ENCODE measurements at places on chromosomes 7 and 10.
A peak's percentile ranks its signal among the peaks of the same experiment; 100 is the strongest.

DNA sequence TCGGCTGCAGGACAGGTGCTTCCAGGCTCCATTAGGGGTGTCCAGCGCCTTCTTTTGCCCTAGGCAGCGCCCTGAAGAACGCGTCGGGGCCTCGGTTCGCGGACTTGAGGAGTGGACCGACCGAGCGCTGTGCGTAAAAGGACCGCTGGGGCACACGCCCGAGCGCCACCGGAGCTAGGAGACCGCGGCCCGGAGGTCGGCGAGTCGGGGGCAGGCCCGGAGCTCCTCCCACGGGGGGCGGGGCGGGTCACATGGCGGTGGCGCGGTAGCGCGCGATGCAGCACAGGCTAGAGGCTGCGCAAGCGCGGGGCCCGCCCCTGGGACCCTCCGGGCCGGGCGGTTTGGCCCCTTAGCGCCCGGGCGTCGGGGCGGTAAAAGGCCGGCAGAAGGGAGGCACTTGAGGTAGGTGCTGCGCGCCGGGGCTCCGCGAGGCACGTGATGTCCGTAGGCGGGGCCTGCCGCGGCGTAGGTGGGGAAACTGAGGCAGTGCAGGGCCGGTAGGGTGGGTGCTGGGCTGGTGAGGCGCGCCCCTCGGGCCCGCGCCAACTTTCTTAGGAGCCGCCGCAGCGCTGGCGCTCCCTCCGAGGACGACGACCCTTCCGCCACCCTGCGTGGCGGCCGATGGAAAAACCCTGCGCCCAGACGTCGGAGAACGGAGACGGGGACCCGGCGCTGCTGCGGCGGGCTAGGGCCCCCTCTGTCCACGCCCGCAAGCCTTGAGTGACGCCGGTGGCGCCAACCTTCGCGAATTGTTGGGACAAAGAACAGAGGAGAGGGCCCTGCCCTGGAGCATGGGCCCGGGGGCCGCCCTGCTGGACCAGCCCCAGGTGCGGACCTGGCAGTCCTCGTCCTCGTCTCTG lies at the start of gene PRXL2A:
TSS of gene PRXL2A (plus strand) at position 310 of the 860 bp plus-strand sequence. CDS start 11,917 bp downstream, outside the sequence.
- DNase-seq = peak; percentile 92

DNA sequence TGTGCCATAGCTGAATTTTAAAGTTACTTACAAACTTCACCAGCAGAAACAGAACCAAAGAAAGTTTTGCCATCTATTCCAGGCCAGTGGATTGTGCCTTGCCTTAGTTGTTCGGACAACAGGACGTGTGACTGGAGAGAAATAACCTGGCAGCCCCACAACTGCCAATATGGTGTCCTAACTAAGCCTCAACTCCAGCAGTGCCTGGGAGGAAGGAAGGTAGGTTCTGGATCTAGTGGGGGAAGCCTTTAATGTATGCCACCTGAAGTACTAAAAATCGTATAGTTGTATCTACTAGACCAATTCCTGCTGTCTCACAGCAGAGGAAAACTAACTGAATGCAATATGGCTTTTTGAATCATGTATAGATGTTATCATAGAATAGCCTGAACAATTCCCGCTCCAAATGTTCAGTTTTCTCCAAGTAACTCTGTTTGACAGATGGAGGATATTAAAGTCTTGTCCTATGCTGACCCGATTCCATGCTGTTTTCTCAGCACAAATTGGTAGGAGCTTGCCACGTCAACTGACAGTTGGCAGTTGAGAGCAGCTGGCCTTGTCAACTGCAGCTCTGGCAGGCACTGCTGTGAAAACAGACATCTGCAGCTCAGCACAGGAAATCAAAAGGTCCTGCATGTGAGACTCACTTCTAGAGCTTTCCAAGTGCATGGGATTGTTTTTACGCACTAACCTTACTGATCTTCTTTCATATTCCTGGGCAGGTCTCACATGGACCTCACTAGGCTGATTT lies 84.5 kb upstream of the WNT16 start:
- DNase-seq = no peak

GRCh38 chr10:93386631-93387369 lies 95.3 kb downstream of the MYOF start:
- DNase-seq = no peak

DNA sequence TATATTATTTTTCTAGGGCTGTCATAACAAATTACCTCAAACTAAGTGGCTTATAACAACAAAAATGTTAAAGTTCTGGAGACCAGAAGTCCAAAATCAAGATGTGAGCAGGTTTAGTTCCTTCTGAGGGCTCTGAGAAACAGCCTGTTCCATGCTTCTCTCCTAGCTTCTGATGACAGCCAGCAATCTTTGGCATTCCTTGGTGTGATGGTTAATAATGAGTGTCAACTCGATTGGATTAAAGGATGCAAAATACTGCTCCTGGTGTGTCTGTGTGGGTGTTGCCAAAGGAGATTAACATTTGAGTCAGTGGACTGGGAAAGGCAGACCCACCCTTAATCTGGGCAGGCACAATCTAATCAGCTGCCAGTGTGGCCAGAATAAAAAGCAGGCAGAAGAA lies 26.3 kb upstream of the TNKS2 start:
- DNase-seq = no peak

GRCh38 chr7:116862951-116863670 lies 724 bp downstream of the CAPZA2 start:
- DNase-seq = peak; percentile 13

GRCh38 chr7:107104801-107105200 lies 60.3 kb downstream of the PRKAR2B start:
- no peak for DNase-seq

GRCh38 chr10:77603534-77603927 lies 34.1 kb downstream of the KCNMA1 start:
- no peak for DNase-seq

DNA sequence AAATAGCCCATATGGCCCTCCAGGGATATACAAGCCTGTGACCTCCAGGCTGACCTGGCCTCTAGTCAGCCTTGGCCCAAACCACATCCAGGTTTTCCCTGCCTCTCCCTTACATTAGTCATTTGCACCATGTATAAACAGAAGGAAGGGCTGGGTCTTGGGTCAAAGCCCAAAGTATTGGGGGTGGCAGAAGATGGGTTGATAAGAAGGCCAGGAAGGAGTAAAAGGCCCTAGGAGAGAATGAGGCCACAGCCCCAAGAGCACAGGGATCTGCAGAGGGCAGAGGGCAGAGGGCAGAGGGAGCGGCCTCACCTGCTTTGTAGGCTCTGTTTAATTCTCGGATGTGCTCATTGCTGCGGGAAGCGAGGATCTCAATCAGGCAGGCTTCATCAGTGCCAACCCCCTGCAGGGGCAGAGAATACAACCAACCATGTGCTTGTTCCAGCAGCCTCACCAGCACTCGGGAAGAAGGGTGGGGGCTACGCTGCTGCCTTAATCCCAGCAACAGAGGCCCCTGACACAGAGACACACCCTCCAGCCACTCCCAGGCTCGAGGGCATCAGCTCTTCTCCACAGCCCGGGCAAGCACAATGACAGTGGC lies 31.3 kb downstream of the PLAC9 start:
- DNase-seq = no peak

DNA sequence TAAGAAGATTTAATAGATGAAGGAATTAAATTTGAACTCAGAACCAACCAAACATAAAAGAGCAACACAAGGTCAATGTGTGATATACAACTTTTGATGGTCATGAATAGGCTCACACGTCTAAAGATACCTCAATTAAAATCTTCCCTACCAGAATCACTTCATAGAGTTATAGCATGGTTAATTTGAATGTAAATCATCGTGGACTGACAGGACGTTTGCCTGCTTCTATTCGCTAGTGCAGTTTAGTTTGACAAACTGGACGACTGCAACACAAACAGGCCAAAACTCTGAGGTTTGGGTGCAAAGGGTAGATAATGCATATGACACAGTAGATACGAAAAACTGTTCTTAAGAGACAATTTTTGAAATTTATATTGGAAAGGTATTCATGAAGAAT lies 32.5 kb upstream of the CNTNAP2 start:
- no peak for DNase-seq

GRCh38 chr10:27893358-27893954 lies 105.4 kb downstream of the ODAD2 start:
- DNase-seq = no peak

- peak; percentile 84 for DNase-seq
Observed at GRCh38 chr7:102272075-102272916, 14.4 kb upstream of the SH2B2 start.

DNA sequence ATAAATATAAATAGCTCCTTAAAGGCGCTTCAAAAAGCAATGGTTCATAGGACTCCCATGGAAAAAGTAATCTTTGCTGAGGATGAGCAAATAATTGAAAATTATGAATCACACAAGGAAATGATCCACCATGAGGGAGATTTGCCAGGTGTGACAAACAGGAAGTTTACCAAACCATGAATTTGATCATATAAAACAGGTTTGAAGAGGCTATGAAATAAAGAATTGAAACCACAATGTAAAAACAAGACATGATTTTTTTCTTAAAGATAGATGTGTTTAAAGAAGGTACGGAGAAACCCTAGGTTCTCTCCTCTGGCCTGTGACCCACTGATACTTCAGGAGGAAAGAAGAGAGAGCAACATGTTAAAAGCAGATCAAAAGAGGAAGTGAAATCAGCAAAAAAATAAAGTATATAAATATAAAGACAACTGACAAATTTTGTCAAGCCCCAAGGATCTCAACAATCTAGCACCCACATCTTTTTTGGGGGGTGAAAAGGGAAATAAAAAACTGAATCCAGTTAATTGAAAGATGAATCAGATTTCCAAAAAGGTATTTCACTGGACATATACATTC lies 111.3 kb upstream of the ASAH2 start:
- no peak for DNase-seq

DNA sequence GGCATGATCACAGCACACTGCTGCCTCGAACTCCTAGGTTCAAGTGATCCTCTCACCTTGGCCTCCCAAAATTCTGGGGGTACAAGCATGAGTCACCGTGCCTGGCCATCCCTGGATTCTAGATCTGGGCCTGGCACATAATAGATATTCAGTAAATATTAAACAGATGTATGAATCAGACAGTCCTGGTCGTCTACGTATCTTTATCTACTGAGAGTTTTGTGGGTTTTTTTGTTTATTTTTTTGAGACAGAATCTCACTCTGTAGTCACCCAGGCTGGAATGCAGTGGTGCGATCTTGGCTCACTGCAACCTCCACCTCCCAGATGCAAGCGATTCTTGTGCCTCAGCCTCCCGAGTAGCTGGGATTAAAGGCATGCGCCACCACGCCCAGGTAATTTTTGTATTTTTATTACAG lies 24.3 kb upstream of the ITGB1 start:
- no peak for DNase-seq

DNA sequence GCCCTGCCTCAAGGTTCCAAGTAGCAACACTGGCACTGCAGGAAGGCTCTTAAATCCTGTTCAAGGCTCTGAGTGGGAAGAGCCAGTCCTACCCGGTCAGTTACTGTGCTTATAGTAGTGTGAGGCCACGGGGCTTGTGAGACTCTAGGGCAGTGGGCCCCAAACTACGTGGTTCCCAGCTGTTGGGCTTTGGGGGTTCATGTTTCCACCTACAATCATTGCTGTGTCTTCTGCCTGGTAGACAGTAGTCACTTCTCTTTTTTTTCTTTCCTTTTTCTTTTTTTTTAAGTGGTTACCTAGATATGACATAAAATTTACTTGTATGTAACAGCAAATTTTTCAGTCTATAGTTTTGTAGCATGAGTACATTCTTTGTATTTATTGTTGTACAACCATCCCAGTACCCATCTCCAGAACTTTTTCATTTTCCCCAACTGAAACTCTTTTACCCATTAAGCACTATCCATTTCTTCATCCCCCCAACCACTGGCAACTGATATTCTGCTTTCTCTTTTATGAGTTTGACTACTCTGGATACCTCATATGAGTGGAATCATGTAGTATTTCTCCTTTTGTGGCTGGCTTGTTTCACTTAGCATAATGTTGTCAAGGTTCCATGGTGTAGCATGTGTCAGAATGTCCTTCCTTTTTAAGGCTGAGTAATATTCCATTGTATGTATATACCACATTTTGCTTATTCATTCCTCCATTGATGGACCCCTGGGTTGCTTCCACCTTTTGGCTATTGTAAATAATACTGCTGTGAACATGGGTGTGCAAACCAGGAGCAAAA lies 7.7 kb downstream of the UBTD1 start:
- no peak for DNase-seq

All from activated naive CD8-positive, alpha-beta T cell treated with anti-CD3 and anti-CD28 coated beads, Interleukin-2, amount 50 U/mL, for 24 hours (primary cell).